ENCODE measurements at places on chromosomes 3 and 15.

DNA sequence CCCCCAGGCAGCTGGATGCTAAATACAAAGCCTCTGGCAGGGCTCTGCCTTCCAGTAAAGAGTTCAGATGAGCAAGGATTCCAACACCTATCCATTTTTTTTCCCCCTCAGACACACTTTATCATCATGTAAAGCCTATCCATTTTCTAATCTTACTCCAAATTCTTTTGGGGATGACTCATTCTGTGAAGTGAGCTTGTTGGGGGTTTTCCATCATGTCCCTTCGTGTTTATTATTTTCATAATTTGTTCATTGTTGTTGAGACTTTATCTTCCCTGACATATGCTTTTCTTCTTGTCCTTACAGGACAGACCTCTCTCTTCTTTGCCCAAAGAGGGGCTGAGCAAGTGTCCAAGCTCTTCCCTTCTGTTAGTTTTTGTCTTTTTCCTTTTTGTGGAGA, 34.7 kb upstream of the SH3BP5 start:
- no peak for DNase-seq

DNA sequence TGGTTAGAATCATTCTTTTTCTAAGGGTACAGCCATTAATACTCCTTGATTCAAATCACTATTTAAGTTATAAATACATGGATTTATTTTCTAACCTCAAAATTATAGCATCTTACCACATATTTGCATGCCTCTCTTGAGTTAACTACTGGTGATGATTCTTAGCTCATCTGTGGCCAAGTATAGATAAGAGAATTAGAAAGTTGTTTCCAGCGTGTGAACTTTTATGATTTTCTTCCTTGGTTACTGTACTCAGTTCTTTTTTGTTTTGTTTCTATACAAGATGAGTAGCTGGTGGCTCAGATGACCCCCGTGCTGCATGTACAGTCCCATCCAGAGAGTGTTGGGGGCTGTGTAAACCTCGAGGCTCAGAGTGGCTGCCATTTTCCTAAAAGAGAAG, 124.6 kb downstream of the IGF1R start:
- no peak for DNase-seq

GRCh38 chr3:9028134-9028533, 64.9 kb upstream of the RAD18 start:
- DNase-seq = no peak

DNA sequence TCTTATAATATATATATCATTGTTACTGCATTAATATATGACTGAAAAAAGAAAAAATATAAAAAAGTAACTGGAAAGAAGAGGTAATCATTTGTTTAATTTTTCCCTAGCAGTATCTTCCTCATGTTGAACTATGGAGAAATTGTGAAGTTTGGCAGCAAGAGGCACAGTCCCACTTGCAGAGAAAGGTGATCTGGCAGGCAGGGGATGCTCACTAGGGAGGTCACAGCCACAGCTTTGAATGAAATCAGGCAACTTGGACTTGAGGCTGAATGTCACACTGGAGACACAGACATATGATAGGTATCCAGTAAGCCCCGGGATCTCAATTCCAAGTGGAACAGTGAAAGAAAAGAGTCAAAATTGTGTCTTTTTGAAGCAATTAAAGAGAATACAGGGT, 149.9 kb upstream of the RORA start:
- DNase-seq = no peak

DNA sequence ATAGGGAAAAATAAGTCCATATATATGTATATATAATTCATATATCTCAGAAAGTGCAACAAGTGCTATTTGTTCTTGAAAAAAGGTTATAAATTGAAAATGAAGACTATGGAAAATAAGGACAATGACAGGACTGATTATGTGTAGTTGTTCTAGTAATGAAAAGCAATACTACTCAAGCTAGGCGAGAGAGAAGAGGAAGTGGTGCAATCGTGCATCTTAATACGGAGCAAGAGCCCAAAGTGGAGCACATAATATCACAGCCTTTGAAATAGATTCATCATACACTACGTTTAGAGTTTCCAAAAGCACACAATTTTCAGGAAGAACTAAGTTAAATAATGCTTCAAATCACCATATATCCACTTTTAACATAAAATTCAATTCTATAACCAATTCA, 87.9 kb downstream of the ULK4 start:
- DNase-seq = no peak

DNA sequence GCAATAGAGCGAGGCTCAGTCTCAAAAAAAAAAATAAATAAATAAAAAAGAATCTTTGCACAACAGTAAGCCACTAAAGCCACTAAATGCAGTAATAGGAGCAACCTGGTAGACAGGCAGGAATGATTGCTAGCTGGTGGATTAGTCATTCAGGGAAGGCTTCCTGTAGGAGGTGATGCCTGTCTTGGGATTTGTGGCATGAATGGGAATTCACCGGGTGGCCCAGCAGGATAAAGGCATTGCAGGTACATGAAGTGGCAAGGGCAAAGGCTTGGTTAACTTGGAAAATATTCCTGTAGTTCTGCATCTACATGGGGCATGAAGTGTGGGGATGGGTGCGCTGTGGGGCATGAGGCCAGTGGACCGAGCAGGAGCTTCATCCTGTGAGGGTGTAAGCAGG, 94.5 kb downstream of the IQSEC1 start:
- DNase-seq = no peak

DNA sequence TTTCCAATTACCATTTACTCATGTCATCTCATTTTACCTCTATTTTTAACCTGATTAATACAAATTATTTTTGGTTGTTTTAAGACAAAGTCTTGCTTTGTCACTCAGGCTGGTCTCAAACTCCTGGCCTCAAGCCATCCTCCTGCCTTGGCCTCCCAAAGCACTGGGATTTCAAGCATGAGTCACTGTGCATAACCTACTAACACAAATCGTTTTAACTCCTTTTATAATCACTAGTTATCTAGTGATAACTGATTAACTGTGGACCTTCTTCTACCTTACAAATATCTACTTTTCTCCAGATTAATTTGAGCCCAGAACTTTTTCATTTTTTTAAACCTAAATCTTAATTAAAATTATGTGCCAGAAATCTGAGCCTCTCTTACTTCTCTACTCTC, 4.6 kb downstream of the ATP13A3 start:
- no peak for DNase-seq

DNA sequence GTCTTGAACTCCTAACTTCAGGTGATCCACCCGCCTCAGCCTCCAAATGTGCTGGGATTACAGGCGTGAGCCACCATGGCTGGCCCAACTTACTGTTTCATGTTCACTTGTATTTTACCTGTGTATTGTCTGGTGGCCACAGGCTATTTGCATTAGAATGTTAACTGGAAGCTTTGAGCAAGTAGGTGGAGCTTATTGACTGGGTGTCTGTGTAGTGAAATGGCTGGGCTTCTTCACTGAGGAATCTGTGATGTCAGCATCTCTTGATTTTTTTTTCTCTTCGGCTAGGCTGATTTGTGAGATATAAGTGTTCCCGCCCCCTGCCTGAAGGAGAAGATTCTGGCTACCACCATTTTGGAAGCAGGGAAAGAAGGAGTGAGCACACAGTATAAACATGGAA, 237.8 kb upstream of the PEX5L start:
- no peak for DNase-seq

DNA sequence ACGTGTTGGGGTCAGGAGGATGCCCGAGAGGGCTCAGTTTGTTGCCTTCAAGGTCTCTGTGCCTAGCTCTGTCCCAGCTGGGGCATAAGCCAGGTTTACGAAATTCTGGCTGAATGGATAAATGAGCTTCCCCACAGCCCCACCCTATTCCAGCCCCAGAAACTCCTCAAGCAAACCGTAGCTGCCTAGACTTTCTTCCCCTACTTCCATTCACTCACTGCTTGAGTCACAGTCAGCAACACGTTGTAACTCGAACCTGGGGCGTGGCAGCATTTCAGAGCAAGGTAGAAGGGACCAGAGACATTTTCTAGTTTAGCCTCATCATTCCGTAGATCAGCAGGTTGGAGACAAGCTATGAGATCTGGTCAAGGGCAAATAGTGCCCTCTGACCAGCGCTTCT, 24.2 kb downstream of the NMNAT3 start:
- DNase-seq = no peak

- no peak for DNase-seq
These were observed 4.2 kb downstream of the TP63 start for GRCh38 chr3:189635339-189635738.

DNA sequence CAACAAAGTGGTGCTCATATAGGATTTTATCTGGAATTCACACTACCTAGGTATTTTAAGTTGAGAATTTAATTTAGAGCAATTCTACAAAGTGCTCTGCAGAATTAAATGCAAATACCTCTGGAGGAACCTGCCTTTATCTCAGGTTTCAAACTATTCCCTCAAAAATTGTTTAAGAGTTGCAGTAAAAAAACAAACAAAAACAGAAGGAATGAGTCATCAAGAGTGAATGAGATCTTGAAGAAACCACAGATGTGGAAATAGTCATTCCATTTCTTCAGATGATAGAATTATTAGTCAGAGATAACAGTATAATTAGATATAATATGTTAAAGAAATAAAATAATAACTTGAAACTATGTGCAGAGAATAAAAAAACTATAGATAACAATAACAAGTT, 80.8 kb upstream of the SCN5A start:
- no peak for DNase-seq

- no peak for DNase-seq
These were observed 27.4 kb downstream of the BTD start for GRCh38 chr3:15628967-15629366.
